ENCODE measurements at places on chromosomes 6 and 20. TPM values are rescaled to one million over a fixed set of nuclear protein-coding genes. Genes with fewer than 3 reads are reported as not detected.

The KCNK16 gene
- not detected for total RNA-seq

DNA sequence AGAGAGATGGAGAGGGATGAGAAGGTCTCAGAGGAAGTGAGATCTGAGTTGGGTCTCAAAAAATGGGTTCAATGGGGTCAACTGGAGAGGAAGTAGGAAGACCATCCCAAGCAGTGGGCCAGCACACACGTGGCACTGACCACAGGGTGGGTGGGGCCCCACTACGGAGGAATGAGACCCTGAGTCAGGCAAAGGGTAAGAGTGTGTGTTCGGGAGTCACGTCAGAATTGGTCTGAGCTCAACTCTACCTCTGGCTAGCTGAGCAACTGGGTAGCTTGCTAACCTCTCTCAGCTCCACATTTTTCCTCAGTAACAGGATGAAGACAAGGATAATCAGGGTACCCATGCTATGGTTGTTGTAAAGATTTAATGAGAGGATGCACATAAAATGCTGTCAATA, 79.0 kb downstream of the TRERF1 start:
- no peak for DNase-seq

The SYS1 gene
- total RNA-seq, result 21.9 TPM

GRCh38 chr6:131740161-131740560, 29.3 kb upstream of the CTAGE9 start:
- DNase-seq, result no peak

The CCN5 gene
- total RNA-seq, result 0.17 TPM

The CNR1 gene
- total RNA-seq, result not detected

DNA sequence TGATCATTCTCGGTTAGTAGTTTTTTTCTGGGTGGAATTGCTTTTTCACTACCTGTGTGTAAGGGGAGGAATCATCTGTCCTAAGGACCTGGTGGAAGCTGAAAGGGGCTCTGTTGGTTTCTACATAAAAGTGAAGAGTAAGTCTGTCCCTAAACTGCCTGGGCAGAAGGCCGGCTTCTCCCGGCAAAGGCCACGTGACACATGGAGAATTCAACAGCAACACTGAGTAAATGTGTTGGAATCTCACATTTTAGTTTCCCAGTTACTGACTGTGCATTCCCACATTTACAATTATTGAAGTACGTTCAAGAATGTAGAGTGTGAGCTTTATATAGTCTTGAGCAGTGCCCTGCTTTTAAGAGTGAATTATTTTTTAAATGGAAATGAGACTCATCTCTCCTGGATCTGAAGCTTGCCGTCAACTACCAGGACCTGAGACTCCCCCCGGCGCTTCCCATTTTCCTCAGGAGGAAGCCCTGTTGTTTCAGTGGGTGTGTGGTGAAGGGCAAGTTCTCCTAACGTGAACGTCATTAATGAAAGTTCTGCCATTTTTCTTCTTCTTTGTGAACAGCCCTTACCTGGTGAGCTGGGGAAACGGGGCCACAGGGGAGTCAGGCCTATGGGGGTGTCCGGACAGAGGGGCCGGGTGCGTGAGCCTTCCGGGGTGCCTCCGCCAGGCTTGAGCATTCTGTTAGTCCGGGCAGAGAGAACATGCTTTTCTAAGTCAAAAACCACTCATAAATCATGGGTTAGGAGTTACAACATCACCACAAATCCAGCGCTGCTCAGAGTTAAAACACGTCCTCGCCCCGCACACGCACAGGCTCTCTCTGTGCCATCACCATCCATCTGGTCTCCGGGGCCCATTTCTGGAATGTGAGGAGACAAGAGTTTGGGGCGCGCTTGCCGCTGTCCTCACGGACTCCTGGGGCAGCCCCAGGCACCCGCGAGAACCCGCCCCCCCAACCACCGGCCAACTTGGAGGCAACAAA, 56.6 kb upstream of the SMOC2 start:
- no peak for DNase-seq

DNA sequence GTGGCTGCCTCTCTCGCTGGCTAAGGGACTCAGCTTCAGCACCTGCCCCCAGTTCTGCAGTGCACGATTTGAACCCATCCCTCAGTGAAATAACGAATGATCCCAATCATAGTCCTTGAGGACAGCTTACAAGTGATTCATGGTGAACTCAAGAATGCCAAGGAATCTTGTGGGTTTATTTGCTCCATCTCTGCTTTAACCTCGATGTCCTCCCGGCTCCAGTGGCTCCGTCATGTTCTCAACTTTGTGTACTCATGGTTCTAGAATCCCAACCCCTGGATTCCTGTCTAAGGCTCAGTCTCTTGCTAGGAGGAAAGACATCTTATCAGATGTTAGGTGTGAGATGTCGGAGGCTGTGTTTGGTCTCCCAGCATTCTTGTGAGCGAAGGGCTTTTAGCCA, 29.0 kb upstream of the GTSF1L start:
- DNase-seq, result no peak

DNA sequence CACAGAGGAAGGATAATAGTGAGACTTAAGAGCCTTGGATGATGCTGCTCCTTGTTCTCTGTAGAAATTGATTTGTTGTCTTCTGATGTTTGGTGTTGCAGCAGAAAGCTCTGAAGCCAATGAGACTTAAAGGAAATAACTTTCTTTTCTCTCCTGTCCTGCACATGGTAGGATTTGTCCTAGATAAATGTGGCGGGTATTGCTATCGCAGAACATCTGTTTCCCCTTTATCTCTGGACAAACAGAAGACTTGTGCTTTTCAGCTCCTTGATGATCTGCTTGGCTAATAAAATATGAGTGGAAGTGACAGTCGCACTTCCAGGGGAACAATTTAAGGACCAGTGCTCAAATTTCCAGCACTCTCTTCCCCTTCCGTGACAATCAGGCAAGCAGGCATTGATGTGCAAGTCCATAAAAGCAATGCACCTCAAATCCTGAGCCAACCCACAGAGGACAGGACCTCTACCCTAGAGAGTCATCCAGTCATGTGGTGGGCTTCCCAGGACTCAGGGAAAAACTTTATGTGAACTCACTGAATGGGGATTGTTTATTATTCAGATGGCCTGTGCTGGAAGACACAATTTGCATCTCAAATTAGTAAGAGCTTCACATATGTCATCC, 9.9 kb upstream of the NCR2 start:
- no peak for DNase-seq

DNA sequence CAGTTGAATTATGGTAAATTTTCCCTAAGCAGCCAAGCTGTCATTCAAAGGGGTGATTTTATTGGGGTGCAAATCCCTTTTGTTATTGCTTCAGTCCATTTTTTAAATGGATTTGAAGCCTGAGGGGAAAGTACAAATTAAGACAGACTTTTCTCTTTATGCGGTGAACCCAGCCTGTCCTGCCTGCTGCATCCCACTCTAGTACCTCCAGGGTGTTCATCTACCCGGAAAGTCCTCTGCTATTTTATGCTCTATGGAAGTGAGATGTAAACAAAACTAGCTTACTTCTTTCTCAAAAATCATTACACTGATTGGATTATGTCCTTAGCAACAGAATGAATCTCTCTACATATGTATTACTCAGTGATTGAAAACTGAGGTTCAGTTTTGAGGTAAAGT, 1088.9 kb upstream of the CITED2 start:
- no peak for DNase-seq

GRCh38 chr6:109010705-109011102, 83.9 kb downstream of the SESN1 start:
- peak; percentile 64 for DNase-seq

All from G401 (cell line).